Naive thymus-derived CD4-positive, alpha-beta T cell (primary cell): ENCODE measurements at places on chromosomes 5 and 9. TPM values are rescaled to one million over a fixed set of nuclear protein-coding genes. Genes with fewer than 3 reads are reported as not detected.
A peak's percentile ranks its signal among the peaks of the same experiment; 100 is the strongest.

GRCh38 chr9:68727636-68728035 is 22.6 kb downstream of the PIP5K1B start:
- no peaks in the 10 kb centered on the region for H3K27me3 ChIP-seq
- no peak overlapping the region for H3K27ac ChIP-seq
- H3K4me1 ChIP-seq, result no peaks in the 10 kb centered on the region
- no peak overlapping the region for H3K4me3 ChIP-seq
- no peak for DNase-seq
- H3K36me3 ChIP-seq, result no peaks in the 10 kb centered on the region

DNA sequence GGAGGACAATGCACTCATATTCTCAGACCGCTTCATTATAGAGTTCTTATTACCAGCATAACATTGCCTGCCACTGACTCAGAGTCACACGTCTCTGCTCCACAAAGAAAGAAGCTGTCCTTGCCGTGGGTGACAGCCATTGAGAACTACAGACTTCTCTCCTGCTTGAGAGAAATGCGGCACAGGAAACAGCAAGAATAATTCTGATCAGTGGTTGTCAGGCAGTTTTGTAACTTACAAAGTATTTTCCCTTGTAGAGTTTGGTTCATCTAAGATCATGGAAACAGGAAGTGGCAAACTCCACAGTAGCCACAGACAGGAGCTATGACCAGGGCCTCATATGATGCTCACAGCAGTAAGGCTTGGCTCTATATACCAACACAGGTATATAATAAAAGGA is 47.0 kb downstream of the KCNV2 start:
- H3K4me3 ChIP-seq, result no peak overlapping the region
- peak; percentile 23 for DNase-seq
- no peaks in the 10 kb centered on the region for H3K4me1 ChIP-seq
- no peaks in the 10 kb centered on the region for H3K27me3 ChIP-seq
- H3K36me3 ChIP-seq, result peaks cover 11% of the 10 kb centered on the region

DNA sequence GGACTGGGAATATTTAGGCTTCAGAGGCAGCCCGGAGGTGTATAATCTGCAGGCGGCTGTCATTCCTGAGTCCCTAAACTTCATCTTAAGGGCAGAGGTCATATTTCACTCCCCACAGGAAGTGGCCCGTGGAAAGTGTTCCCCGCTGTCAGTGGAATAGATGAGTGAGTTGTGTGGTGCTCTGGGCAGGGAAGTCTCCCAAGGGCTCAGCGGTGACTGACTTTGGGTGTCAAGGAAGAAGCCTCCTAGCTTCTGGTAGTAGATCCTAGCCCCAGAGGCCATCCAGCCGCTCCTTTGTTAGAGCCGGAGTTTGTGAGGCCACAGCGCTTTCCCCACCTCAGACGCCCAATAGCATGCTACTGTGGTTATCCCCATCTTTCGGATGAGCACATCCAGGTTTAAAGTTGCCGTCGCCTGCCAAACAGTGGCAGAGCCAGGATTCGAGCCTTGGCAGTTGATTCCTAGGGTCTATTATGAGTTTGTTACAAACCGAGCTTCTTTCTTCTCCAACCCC is 38.9 kb upstream of the TIFAB start:
- H3K4me1 ChIP-seq, result no peaks in the 10 kb centered on the region
- H3K27ac ChIP-seq, result no peak overlapping the region
- H3K27me3 ChIP-seq, result no peaks in the 10 kb centered on the region
- no peaks in the 10 kb centered on the region for H3K36me3 ChIP-seq
- DNase-seq, result no peak
- H3K4me3 ChIP-seq, result no peak overlapping the region

DNA sequence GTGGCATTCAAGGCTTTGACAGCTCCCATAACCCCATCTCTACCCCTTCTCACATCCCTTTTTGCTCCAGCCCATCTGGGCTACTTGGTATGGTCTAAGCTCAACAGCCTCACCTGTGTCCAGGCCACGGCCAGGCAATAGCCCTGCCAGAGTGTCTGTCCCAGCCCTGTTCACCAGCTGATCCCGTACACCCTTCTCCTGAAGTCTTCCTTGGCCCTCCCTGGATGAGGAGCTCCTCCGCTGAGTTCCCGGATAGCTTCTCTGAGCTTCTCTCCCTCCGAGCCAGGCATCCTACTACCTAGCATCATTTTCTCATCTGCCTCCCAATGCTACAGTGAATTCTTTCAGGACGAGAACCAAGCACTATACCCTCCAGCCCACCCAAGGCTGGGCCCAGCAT is 208.2 kb downstream of the DAB2IP start:
- no peaks in the 10 kb centered on the region for H3K36me3 ChIP-seq
- peaks cover 4% of the 10 kb centered on the region for H3K27me3 ChIP-seq
- no peak overlapping the region for H3K27ac ChIP-seq
- no peak for DNase-seq
- H3K4me3 ChIP-seq, result no peak overlapping the region
- no peaks in the 10 kb centered on the region for H3K4me1 ChIP-seq

GRCh38 chr5:33641744-33642505 is 201.2 kb downstream of the TARS1 start:
- DNase-seq, result peak; percentile 20
- no peaks in the 10 kb centered on the region for H3K27me3 ChIP-seq
- H3K27ac ChIP-seq, result no peak overlapping the region
- no peak overlapping the region for H3K4me3 ChIP-seq

GRCh38 chr9:13432904-13433303 is 153.4 kb upstream of the MPDZ start:
- H3K36me3 ChIP-seq, result no peaks in the 10 kb centered on the region
- DNase-seq, result no peak
- H3K4me3 ChIP-seq, result no peak overlapping the region
- H3K27ac ChIP-seq, result no peak overlapping the region
- no peaks in the 10 kb centered on the region for H3K4me1 ChIP-seq

DNA sequence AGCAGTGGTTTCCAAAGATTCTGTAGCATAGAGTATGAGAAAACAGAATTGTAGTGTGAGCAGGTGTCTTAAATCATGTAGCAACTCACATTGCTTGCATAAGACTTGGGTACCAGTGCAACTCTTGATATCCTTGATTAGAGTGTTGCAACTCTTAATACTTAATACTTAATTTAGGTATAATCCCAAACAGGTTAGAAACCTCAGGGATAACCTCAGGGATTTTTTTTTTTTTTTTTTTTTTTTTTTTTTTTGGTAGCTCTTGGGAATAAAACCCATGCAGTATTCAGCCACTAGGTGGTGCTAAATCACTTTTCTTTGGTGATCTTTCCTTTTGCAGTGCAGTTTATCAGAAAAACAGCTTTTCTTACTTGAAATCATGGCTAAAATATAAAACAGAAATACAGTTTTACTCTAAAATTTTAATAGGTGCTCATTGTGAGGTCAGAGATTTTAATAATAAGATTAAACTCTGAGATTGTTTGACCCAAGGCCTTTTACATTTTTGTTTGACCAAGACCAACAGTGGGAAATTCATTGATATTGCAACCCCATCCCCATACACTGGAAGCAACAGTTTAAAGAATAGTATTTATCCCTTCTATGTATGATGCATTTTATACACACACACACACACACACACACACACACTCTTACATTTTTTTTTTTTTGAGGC is 55.3 kb downstream of the ERAP1 start:
- H3K4me3 ChIP-seq, result no peak overlapping the region
- H3K27me3 ChIP-seq, result no peaks in the 10 kb centered on the region
- no peaks in the 10 kb centered on the region for H3K4me1 ChIP-seq
- DNase-seq, result peak; percentile 55
- H3K36me3 ChIP-seq, result peaks cover 71% of the 10 kb centered on the region

- H3K36me3 ChIP-seq, result no peaks in the 10 kb centered on the region
- H3K27me3 ChIP-seq, result no peaks in the 10 kb centered on the region
- H3K4me1 ChIP-seq, result peaks cover 4% of the 10 kb centered on the region
- no peak overlapping the region for H3K4me3 ChIP-seq
Measured at GRCh38 chr5:178080618-178081410, 32.5 kb upstream of the N4BP3 start.

DNA sequence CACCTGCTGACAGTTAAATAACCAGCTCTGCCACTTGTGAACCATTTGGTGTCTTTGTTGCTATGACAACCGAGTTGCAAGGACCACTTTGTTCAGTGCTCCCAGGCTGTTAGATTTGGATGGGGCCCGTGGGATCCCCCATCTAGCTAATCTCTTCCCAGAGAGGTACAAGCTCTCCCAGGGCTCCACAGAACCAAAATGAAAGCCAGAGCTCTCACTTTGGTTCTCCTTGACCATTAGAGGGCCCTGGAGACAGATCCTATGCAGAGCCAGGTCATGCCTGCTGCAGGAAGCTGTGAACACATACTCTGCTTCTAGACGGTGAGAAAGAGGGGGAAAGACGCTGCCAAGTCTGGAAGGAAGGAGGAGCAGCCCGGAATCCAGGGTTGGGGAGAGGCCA is 224.6 kb downstream of the GABBR2 start:
- no peak overlapping the region for H3K4me3 ChIP-seq
- no peak for DNase-seq
- H3K36me3 ChIP-seq, result no peaks in the 10 kb centered on the region
- H3K4me1 ChIP-seq, result no peaks in the 10 kb centered on the region
- no peak overlapping the region for H3K27ac ChIP-seq

DNA sequence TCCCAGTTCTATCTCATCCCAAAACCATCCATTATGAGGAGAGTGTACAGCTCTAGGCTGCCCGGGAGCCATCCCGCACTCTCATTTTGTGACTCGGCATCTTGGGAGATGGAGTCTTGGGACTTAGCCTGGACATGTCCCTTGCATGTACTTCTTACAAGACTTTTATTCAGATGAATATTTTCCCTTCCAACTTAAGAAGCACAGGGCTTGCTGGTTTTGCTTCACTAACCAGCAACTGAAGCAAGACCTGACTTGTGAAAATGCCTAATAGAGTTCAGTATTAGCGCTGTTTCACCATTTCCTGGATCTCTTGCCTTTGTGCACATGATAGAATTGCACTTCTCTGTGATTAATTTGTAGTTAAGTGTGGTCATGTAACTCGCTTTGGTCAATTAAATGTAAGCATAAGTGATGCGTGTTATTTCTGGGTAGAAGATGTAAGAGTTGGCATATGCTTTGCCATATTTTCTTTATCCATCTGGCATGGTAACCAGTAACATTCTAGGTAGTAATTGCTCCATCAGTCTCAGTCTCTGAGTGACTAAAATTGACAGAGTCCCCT is 55.8 kb downstream of the PDCD1LG2 start:
- H3K27me3 ChIP-seq, result no peaks in the 10 kb centered on the region
- no peak overlapping the region for H3K27ac ChIP-seq
- peaks cover 14% of the 10 kb centered on the region for H3K4me1 ChIP-seq

DNA sequence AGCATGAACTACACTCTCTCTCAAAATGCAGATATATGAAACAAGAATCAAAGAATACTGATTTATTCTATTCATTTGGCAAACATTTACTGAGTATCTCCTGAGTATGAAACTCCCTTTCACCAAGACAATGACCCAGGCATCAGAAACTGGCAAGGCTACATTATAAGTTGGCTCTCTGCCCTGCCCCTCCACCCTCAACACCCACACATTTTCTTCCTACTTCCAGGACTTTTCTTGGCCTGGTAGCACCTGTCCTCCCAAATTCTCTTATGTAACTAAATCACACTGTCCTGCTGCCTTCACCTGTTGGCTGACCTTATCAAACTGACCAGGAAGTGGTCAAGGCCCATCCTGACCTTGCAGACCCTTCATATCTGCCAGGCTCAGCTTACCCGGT is 3.5 kb downstream of the RASEF start:
- H3K36me3 ChIP-seq, result no peaks in the 10 kb centered on the region
- H3K27me3 ChIP-seq, result no peaks in the 10 kb centered on the region
- no peak overlapping the region for H3K4me3 ChIP-seq
- no peak overlapping the region for H3K27ac ChIP-seq
- no peaks in the 10 kb centered on the region for H3K4me1 ChIP-seq
- DNase-seq, result no peak

DNA sequence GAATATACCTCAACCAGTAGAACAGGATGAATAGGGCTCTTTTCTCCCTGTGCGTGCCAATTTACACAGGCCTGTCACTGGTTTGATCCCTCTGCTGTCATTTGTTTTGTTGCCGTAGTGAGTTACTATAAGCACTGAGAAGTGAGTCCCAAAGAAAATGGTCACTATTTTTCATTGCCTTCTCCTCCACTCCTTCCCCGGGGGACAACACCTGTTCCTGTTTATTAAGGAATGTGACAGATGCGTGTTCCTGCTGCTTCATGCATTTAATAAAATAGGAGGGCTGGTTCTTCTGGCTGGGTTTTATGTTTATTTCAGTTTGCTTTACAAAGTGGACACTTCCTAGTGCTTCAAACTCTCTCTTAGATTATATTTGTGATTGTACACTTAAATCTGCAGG is 6.4 kb downstream of the THBS4 start:
- no peaks in the 10 kb centered on the region for H3K36me3 ChIP-seq
- H3K4me3 ChIP-seq, result no peak overlapping the region
- no peak for DNase-seq
- no peak overlapping the region for H3K27ac ChIP-seq

DNA sequence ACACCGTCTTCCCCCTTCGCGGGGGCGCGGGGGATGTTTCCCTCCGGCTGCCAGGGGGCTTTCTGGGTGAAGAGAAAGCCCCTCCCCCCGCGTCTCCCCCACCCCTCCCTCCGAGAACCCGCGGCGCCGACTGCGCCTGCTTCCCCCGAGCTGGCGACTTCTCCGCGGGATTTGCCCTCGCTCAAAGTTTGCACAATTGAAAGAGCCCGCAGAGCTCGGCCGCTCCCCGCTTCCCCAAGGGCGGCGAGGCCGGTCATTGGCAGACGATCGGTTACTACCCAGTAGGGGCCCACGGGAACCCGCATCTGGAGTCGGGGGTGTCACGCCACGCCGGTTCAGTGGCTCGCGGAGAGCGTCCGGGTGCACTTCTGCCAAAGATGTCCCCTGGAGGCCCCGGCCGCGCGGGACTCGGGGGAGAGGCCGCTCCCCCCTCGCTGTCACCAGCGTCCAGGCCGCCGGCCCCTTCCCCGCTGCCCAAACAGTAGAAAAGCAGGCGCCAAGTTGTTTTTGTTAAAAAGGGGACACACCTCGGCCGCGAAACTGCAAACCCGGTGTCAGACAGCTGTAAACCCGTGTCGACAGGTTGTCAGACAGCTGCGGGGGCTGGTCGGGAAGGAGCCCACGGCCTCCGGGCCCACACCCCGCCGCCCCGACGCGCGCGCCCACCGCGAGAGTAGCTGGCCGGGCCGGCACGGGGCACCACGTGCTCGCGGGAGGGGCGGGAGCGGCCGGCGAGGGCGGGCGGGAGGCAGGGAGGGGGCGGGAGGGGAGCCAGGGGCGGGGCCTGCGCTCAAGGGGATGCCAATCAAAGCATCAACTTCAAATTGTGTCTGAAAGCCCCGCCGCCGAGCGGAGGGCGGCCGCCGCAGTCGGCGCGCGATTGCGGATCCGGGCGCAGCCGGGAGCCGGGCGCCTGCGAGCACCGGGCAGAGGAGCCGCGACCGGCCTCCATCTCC is at the start of gene IRX1:
Gene IRX1, plus strand, starts transcription at position 827 of the 956 bp plus-strand sequence. CDS start 274 bp downstream, outside the sequence.
- no peak for DNase-seq
- no peaks in the 10 kb centered on the region for H3K27me3 ChIP-seq
- no peak within 1 kb of the TSS for H3K4me3 ChIP-seq
- H3K27ac ChIP-seq, result no peak within 1 kb of the TSS

CACNA1B gene
- not detected for polyA plus RNA-seq

DDX4 gene
- not detected for polyA plus RNA-seq

CCDC192 gene
- polyA plus RNA-seq, result not detected

OR1J2 gene
- polyA plus RNA-seq, result not detected

SV2C gene
- not detected for polyA plus RNA-seq
